T-cell (primary cell): ENCODE measurements at places on chromosomes 11 and 22.

GRCh38 chr11:826836-827145, 928 bp upstream of the CRACR2B start:
- DNase-seq = no peak

GRCh38 chr11:35193767-35194166, 54.8 kb downstream of the CD44 start:
- DNase-seq = no peak

GRCh38 chr11:132925825-132926469, 606.4 kb downstream of the OPCML start:
- no peak for DNase-seq

DNA sequence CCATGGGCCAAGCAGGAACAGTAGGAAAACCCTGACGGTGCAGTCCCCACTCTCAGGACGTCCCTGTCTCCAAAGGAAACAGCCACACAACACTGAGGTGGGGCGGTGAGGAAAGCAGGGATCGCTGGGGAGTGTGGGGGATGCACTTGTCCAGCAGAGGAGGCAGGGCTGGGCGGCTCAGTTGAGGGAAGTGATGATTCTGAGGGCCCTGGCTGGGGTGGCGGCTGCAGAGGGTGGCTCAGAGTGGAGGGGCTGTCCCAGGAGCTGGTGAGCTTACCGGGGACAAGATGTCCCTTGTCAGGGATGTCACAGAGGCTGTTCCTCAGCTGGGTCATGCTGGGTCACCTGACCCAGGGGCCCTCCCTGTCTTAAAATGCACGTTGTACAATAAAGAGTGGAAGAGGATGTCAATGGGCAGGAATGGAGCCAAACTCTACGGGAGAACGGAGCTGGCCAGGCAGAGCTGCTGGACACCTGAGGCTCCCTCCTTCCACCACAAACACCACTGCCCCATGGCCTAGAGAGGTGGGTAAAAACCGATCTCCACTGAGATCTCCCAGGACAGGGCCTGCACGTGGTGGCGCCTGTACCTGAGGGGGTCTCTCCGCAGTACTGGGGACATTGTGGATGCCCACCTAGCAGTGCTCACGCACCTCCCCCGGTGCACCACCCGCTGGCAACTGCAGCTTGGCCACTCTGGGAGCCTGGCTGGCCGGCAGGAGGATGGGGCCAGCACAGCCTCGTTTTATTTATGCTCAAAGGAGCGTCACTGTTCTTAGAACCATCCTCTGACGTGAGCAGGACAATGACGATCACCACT, 9.7 kb upstream of the EFCAB6 start:
- DNase-seq = no peak

GRCh38 chr11:111417766-111418435, 38.8 kb upstream of the POU2AF1 start:
- DNase-seq = no peak

GRCh38 chr22:41302021-41302767, 869 bp downstream of the ZC3H7B start:
- DNase-seq = no peak

- DNase-seq = no peak
Observed at GRCh38 chr22:33350491-33350890, 292.3 kb upstream of the SYN3 start.

- no peak for DNase-seq
Observed at GRCh38 chr22:39947220-39948216, 12.7 kb upstream of the TMA7B start.

DNA sequence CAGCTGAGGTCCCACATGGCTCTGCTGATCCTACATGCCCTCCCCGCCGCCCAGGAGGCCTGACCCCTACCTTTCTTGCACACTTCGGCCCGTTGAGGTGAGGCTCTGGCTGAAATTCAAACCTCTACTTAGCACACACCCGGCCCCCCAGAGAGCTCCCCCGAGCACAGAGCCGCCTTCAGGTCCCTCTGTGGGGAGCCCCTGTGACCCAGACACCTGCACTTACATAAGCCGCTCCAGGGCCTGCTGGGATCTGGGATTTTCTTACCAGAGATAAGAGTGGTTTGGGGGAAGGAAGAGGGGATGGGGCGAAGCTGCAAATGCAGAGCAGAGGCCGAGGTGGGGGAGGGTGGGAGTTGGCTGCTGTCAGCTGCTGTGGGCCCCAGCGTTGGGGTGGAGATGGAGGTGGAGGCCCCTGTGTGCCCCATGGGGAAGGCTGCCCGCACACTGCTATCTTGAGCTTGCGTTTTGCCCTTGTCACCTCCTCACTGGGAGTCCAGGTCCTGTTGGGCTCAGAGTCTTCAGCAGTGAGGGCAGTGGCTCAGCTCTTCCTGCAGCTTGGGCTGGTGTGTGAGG, 30.6 kb downstream of the CAPN1 start:
- DNase-seq = no peak

DNA sequence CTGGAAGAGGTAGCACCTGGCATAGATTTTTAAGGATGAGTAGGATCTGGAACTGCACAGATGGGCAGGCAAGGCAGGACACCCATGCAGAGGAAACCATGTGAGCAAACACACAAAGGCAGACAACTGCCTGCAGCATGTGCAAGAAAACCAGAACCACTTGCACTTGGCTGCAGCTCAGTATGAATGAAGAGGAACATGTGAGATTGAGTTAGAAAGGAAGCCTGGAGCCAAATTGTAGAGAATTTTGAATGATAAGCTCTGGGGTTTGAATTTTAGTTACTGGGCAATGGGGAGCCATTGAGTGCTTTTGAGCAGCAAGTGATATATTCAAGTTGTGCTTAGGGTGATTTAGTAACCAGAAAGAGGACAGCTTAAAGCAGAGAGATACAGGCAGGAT, 583.4 kb downstream of the SOX6 start:
- no peak for DNase-seq

DNA sequence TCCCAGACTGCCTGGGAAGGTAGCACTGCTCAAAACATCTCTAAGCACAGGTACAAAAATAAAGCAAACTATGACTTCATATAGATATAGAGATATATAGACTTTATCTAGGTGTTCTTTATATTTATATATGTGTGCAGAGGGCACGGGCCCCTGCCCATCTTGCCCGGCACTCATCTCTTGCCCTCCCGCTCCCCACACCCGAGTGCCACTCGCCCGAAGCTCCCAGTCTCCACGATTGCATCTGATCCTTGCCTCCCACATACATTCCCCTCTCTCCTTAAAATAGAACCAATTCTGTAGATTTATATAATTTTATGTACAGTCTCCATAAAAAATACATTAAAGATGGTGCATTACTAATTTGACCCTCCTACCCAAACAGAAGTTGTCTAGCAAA, 55.5 kb downstream of the IGSF9B start:
- no peak for DNase-seq

GRCh38 chr11:15775797-15776196, 580.5 kb downstream of the SOX6 start:
- no peak for DNase-seq

DNA sequence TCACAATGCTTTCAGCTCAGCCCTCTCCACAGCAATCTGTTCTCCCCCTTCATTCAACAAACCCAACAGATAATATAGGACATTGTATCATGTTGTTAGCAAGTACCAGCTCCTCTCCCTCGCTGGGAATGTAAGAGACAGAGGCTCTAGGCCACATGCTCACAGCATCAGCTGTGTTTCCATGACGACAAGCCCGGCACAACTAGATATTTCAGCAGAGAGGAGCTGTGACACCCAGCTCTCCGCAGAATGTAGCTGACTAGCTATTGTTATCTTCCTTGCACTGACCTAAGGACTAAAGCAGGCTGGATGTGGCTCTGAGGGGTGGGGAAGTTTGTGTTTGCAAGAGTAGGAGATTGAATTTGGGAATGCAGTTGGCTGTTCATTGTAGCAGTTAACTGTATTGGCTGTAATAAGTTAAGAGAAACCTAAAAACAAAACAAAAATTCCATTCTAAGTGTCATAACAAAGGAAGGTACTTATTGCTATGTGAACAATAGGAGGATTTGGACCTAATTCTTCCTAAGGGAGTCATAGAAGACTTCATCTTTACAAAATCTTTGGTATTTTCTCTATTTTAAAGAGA, 28.0 kb upstream of the RRAS2 start:
- DNase-seq = no peak

DNA sequence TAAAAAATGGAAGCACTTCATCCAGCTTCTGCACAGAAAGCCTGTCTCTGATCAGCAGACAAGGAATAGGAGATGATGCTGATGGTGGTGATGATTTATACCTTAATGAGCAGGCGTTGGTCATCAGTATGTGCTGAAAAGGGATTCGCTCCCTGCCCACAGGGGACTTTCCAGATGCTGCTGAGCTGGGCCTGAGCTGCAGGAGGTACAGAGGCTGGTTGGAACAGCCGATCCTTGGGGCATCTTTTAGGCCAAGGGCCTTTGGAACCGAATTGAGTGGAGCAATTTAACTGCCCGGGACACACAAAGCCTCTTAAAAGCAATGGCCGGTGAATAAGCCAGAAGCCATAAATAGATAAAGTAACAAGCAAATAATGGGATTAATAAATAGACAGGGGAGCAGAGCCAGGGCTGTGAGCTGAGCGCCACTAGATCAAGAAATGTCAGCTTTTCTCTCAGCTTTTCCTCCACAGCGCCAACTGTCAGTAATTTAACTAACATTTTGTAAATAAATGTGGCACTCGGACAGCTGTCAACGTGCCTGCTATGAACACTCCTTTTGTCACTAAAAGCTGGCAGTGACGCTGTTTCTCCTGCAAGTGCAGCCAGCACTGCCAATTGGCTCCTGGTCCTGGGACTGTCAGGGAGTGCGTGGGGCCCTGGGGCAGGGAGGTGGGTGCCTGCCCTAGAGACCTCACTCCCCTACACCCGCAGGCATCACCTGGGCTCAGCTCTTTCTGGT, 562.3 kb downstream of the NTM start:
- DNase-seq = no peak

DNA sequence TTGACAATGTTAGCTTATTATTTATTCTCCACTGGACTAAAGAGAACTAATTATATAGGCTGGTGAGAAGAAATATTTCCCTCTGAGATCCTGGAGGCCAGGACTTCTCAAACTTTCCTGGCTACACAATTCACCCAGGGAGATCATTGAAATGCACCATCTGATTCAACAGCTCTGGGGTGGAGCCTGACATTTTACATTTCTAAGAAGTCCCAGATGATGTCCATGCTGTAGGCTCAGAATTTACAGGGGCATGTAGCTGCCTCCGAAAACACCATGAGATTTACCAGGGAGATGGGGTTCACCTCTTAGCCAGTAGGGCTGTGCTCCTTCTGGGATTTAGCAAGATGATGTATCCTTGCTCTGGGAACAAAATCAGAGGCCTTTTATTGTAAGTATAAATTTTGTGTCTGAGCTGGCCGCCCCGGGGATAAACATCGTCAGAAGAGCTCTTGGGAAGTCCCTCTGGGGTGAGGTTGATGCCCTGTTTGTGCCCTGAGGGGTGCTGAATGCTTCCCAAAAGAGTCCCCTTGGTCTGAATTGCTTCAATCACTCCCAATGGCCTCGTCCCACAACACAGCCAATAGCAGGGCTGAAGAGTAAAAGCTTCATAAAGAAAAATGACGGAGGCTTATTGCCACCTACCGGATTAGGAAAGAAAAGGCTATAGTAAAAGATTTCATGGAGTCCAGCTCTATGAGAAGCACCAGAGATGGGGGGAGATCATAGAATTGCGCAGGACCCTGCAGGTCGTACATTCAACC, 33.4 kb upstream of the API5 start:
- no peak for DNase-seq

GRCh38 chr11:61949169-61950034, 749 bp upstream of the BEST1 start:
- DNase-seq = no peak

DNA sequence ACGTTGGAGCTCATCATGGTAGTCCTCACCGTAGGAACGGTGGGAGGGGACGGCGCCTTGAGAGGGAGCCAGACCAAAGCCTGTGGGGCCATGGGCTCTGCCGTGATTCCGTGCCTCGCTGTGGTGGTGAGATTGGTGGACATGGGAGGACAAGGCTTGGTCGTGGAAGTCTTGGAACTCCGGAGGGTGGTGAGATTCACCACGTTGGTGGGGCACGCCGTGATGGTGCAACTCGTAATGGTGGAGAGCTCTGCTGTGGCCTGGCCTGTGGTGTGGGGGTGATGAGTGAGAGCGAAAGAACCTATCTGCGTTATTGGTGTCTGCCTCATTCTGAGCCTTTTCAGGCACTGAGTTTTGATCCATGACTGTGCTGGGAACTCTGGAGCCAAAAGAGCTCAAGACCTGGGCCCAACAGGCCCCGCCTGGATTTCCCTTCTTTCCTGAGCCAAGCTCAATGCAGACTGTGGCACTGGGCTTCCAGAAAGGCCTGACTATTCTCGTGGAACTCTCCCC, at the start of gene CATSPER1:
CATSPER1 (minus strand) TSS at position 463 of the 513 bp plus-strand sequence; CDS start at position 363, 100 bp downstream.
- no peak for DNase-seq

DNA sequence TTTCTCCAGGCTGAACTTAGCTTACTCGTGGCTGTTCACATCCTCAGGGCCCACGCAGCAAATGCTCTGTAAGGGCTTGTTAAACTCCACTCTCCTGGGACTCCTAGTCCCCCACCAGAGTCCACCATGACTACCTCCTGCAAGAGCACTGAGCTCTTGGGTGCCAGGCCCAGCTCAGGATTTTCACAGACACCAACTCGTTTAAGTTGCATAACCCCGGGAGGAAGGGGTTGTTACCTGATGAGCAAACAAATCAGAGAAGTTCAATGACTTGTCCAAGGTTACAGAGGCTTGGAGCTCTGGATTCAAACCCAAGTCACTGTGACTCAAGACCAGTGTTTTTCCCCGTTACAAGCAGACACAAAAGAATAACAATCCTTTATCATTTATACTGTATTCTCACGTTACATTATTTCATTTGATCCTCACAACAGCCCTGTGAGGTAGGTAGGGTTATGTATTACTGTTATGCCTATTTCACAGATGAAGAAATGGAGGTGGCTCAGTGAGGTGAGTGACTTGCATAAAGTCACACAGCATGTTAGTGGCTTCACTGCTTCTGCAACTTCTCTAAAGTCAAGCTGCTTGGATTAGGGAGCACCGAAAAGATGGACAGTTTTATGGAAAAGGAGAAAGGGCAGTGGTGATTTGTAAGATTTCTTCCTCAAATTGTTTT, 17.4 kb downstream of the KCTD21 start:
- no peak for DNase-seq

GRCh38 chr22:38171927-38172831, 9.5 kb downstream of the PLA2G6 start:
- DNase-seq = no peak
